Stromal cell of bone marrow (primary cell): ENCODE measurements at places on chromosomes 1 and 21.

DNA sequence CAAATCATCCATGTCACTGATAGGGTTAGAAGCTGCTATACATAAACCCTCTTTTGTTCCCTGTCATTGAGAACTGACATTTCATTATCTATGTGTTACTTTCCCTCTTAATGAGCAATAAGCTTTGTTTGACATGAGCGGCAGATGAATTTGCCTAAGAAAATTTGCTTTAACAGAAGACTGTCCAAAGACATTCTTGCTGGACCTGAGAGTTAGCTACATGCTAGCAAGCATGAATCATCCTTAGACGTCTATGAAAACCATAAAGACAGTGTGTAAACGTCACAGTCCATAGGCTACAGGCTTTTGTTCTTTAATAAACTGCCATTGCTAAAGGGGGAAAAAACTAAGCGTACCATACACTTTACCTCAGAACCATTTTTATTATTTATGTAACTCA is 73.1 kb downstream of the TNFSF4 start:
- no peak for DNase-seq

- no peak for DNase-seq
Observed at GRCh38 chr1:48547561-48548220, 75.7 kb upstream of the SPATA6 start.

DNA sequence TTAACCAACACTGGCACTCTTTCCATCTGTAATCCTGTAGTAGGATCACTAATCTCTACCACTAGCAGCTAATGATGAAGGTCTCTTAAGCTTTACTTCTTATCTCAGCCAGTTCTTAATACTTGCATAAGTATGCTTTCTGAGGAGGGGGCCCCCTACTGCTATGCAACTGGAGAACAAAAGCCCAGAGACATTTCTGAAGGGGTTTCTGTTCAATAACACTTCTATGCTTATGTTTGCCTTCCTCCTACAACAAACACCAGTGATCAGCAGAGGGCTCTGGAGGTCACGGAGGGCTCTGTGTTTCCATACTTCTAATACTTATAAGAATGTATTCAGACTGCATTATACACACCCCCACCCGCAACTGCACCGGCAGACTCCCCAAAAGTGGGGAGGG is 215.8 kb downstream of the BARHL2 start:
- DNase-seq: no peak

GRCh38 chr1:68745011-68745410 is 248.1 kb upstream of the DEPDC1 start:
- DNase-seq: no peak

GRCh38 chr21:38434913-38435533 is 63.3 kb downstream of the ERG start:
- DNase-seq: peak; percentile 63

DNA sequence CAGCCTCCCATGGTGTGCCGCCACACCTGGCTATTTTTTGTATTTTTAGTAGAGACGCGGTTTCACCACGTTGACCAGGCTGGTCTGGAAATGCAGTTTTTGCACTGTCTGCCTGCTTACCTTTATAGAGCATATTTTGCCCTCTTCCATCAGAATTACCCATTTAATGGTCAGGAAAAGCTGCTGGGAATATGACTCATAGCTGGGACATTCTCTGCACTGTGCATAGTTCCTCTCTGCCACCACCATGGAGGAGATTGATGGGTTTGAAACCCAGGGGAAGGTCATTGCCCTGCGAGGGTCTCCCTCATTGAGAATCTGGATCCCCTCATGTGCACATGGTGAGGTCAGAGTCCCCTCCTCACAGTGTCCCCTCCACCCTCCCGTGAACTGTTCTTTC is 32.1 kb downstream of the MX1 start:
- DNase-seq: no peak

DNA sequence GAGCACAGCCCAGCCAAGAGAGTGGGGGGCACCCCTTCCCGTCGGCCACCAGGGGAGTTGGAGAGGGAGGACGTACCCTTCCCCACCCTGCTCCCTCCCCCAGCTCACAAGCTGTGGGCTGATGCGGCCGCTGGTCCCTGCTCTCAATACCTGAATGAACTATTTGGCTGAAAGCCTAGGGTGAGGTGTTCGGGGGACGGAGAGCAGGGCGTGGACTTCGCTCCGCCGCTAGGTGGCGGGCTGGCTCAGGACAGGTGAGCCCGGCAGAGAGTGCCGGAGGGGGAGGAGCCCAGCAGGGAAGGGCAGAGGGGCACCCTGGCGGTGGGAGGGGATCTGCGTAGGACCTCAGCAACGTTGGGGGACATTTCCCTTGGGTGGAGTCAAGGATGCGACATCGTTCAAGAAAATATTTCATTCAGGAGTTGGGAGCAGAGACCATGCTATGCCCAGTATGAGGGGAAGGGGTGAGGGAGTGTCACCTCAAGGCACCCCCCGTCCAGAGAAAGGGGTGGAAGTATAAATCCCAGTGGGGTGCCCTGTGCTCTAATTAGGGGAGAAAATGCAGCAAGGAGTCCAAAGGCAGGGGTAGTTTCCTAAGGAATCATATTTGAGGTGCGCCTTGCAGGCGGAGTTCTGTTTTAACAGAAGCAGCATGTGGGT is 12.0 kb upstream of the RHBG start:
- DNase-seq: no peak

GRCh38 chr1:36203554-36204346 is 20.5 kb upstream of the THRAP3 start:
- no peak for DNase-seq

DNA sequence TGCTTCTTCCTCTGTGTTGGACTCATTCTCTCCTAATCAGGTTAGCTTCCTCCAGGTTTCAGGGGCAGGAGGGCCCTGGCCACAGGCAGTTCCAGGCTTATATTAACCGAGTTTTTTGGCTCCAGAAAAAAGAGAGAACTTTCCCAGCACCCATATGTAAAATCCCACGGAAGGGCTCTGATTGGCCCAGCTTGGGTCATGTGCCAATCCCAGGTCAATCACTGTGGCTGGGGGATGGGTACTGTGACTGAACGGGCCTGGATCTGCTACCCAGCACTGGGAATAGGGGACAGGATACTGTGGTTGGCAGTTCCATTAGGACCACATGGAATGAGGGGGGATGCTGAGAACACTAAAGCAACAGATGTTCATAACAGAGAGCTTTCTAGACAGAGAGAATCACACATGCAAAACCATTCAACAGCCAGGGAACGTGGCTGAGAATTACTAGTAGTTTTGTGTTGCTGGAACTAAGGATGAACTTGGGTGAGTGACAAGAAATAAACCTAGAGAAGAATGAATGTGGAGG is 51.1 kb upstream of the NEK2 start:
- no peak for DNase-seq

DNA sequence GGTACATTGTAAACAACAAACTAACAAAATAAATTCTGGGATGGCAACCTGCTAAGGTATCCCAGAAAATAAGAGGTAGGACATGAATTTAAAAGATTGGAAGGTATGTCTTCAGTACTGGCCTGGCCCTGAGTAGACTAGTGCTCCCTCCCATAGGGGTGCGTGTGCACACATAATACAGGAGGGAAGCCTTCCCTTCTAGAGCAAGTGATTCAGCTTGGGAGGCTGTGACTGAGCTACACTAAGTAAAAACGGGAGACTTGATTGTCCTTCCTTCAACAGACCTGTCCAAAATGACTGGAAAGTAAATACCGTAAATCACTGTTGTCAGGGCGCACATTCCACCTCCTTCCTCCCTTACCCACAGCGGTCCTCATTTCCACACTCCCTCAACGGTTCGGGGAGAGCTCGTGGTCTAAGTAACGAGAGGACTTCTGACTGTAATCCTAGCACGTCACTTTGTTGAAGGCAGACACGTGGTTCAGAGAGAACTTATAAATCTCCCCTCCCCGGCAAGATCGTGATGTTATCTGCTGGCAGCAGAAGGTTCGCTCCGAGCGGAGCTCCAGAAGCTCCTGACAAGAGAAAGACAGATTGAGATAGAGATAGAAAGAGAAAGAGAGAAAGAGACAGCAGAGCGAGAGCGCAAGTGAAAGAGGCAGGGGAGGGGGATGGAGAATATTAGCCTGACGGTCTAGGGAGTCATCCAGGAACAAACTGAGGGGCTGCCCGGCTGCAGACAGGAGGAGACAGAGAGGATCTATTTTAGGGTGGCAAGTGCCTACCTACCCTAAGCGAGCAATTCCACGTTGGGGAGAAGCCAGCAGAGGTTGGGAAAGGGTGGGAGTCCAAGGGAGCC is at the start of gene TGFB2:
TGFB2 (plus strand) TSS at position 523 of the 859 bp plus-strand sequence. CDS start 1,366 bp downstream, outside the sequence.
- DNase-seq: peak; percentile 70
